ENCODE measurements at places on chromosomes 1 and 21. TPM values are rescaled to one million over a fixed set of nuclear protein-coding genes. Genes with fewer than 3 reads are reported as not detected.

ADORA3 gene
- total RNA-seq, result not detected

ATP1A4 gene
- not detected for total RNA-seq

ZBTB17 gene
- total RNA-seq, result 25.9 TPM

CHIA gene
- total RNA-seq, result not detected

HCN3 gene
- 2.1 TPM for total RNA-seq

WLS gene
- 47.7 TPM for total RNA-seq

KLHDC9 gene
- total RNA-seq, result 3.7 TPM

PGLYRP3 gene
- not detected for total RNA-seq

DNAJC28 gene
- 0.63 TPM for total RNA-seq

FOXO6 gene
- total RNA-seq, result 3.8 TPM

NUDT4B gene
- total RNA-seq, result 15.6 TPM

PRELP gene
- total RNA-seq, result not detected

HCRTR1 gene
- total RNA-seq, result not detected

EFNA1 gene
- 10.6 TPM for total RNA-seq

OLFML3 gene
- total RNA-seq, result 4.9 TPM

MRPS6 gene
- 32.5 TPM for total RNA-seq

PLA2G2D gene
- not detected for total RNA-seq

FAM151A gene
- not detected for total RNA-seq

EDN2 gene
- 5.2 TPM for total RNA-seq

KCNA3 gene
- not detected for total RNA-seq

CHRM3 gene
- total RNA-seq, result under 0.01 TPM

LCE2C gene
- not detected for total RNA-seq

MATN1 gene
- not detected for total RNA-seq

DCST1 gene
- total RNA-seq, result not detected

PTAFR gene
- 0.25 TPM for total RNA-seq

IL6R gene
- 6.7 TPM for total RNA-seq

LRRC38 gene
- total RNA-seq, result 0.33 TPM

LCE3E gene
- not detected for total RNA-seq

MPL gene
- not detected for total RNA-seq

FAM3B gene
- total RNA-seq, result not detected

EXTL1 gene
- 2.3 TPM for total RNA-seq

EPRS1 gene
- total RNA-seq, result 59.8 TPM

DNMT3L gene
- not detected for total RNA-seq

OPRD1 gene
- total RNA-seq, result under 0.01 TPM

MROH7 gene
- 0.13 TPM for total RNA-seq

ZNF648 gene
- not detected for total RNA-seq

NLRP3 gene
- 0.81 TPM for total RNA-seq

MSH4 gene
- not detected for total RNA-seq

CD247 gene
- 0.25 TPM for total RNA-seq

CHIT1 gene
- total RNA-seq, result not detected

ESRRG gene
- total RNA-seq, result 0.33 TPM

GBP1 gene
- total RNA-seq, result 19.9 TPM

CNIH3 gene
- 4.3 TPM for total RNA-seq

RNPC3 gene
- total RNA-seq, result 5.5 TPM

SLC22A15 gene
- total RNA-seq, result 3.0 TPM

AMY1B gene
- total RNA-seq, result not detected

SERBP1 gene
- 98.4 TPM for total RNA-seq

RGS13 gene
- total RNA-seq, result not detected

KRTAP19-1 gene
- not detected for total RNA-seq

HHAT gene
- total RNA-seq, result 18.3 TPM

SGIP1 gene
- total RNA-seq, result 4.3 TPM

TNFRSF4 gene
- total RNA-seq, result 1.8 TPM

KLF17 gene
- not detected for total RNA-seq

ZNF697 gene
- total RNA-seq, result 10.8 TPM

SLC44A3 gene
- total RNA-seq, result 2.6 TPM

NPL gene
- 0.33 TPM for total RNA-seq

PRAMEF1 gene
- not detected for total RNA-seq

Measured in mesangial cell (primary cell).